ENCODE measurements at places on chromosomes 1 and 21.

- DNase-seq = no peak
Observed at GRCh38 chr1:201899683-201900429, 11.2 kb downstream of the SHISA4 start.

GRCh38 chr1:68223687-68224086, 8.6 kb downstream of the WLS start:
- DNase-seq = no peak

DNA sequence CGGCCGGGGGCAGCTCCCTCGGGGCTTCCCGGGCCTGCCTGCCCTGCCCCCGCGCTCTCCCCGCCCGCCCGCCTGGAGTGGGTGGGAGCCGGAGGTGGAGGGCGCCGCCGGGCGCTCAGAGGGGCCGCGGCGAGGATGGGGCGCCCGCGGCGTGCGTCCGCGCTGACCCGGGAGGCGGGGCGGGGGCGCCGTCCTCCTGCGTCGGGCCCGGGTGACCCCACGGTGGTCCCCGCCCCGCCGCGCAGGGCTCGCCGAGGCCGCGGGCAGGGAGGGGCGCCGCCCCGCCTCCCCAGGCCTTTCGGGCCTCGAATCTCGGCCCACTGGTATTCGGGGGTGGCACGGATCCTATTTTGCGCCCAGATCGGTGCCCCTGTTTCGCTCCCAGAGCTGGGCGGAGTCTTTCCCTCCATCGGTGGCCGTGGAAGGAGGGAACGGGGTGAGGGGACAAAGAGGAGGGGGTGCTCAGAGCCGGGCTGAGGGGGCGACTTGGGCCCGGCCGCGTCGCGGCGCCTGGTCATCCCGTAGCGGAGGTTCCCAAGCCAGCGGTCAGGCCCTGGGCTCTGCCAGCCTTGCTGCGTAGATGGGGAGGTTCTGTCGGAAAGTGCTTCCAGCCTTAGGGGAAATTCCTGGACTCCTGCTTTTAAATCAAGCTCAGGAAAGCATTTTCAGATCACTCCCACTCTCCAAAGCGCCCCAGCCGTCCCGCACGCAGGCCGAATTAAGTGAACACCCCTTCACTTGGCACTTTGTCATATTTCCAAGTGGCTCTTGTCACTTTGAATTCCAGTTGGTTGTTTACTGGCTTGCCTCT, 545 bp downstream of the PATJ start:
- no peak for DNase-seq

DNA sequence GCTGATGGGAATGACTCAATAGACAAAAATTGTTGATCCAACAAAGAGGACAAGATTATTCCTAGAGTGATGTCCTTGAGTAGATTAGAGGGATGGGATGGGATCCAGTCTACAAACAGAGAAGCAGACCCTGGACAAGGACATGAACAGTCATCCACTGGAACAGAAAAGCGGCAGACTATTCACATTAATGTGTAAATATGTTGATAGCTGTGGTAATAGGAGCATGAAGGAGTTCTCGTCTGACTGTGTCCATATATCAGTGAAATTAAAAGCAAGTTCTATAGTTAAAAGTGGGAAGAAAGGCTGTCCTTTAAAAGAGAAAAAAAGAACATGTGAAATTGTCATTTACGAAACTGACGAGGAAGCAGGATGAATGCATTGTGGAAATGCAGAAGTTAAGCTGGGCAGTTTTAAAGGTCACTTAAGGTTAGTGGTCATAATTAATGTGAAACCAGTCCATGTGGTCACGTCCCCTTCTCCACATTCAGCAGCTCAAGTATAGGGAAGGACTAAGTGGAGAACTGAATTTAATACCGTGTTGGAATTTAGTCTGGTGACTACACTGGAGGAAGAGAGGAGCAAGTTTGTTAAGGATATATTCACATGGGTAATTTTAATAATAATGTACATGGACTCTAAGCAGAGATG, 62.1 kb downstream of the PIK3R3 start:
- peak; percentile 2 for DNase-seq

DNA sequence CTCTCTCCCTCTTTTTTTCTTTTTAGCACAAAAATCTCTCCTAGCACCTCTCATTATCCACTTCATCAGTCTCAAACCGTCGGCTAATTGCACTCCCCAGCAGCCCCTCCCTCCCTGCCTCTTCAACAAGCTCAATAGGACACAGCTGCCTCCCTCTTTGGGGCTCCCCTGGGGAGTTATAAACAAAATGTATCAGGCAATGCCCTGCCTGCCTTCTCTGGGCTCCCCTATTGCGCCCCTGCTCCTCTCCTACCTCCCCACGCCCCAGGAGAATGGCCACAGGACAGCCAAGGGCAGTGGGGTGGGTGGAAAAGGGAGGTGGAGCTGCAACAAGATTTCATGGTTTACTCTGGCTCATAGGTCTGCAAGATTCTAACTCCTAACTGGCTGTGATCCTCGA, 147.1 kb upstream of the GRIK3 start:
- DNase-seq = no peak

DNA sequence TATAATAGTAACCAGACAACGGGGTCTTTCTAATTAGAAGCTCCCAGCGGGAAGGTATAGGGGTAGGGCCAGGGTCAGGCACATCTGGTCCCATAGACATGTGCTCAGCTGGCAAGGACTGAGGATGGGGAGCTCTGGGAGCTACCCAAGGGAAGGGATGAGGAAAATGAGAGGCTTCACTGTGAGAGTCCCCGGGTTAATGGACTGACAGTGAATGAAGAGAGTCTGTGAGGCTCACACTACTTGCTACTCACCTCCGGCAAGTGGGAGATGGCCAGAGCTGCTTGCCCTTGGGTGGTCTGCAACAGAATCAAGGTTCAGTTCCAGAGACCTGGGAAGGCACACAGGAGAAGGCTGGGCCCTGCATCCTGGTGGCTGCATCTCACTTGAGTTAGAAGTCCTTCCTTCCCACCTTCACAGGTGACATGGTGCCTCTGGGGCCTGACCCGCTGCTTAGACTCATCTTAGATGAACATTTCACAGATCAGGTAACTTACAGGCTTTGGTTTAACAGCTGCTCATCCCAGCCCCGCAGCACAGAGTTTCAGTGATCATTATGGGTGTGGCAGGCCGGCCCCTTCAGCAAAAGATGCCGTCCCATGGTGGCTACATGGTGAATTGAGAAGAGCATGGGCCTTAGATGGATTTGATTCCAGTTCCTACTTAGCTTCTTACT, 31.7 kb downstream of the EIF2D start:
- no peak for DNase-seq

DNA sequence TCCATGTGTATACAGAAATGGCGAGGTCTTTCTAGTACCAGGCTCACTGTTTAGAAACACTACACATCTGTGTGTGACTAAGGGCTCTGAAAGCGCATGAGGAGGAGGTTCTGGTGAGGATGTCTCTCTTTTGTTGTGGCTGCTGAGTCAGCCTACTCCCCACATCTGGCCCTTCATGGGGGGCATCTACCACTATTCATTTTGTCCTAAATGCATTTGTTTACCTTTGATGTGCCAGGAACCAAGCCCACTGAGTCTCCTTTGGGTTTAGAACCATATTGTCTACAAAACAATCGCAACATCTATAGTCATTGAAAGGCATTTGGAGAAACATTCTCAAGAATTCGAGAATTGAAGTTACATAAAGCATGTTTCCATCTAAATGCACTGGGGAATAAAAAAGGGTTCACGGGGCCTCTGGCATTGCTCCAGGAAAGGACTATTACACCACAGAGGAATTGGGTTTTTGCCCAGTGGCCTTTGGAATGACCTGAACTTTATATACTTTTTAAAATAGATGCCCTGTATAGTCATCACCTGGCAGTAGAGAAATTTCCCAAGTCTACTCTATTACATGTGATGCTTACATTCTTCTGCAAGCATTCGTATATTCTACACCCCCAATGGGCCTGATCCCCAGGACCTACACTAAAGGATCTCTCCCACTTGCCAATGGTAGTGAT, 35.1 kb upstream of the ADORA3 start:
- no peak for DNase-seq

- DNase-seq = no peak
Observed at GRCh38 chr1:84259989-84260388, 41.5 kb upstream of the SAMD13 start.

- DNase-seq = no peak
Observed at GRCh38 chr1:17680308-17680707, 74.8 kb upstream of the ACTL8 start.

GRCh38 chr1:110233861-110234260, 23.7 kb downstream of the KCNC4 start:
- no peak for DNase-seq

DNA sequence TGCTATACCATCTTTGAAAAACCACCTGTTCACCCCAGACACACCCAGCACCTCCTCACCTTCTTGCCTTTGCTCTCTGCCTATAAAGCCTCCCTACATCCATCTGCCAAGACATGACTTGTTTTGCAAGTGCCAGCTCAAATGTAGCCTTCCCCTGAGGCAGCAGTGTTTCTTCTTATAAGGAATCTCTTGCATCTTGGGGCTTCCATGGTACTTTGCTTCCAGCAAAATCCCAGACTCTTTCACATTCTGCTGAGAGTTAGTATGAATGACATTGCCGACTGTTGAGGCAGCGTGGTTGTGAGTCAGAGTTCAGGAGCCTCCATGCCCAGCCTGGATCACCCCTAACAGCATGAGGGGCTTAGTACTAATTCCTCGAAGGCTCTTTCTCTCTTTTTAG, 217.4 kb upstream of the RUNX1 start:
- no peak for DNase-seq

DNA sequence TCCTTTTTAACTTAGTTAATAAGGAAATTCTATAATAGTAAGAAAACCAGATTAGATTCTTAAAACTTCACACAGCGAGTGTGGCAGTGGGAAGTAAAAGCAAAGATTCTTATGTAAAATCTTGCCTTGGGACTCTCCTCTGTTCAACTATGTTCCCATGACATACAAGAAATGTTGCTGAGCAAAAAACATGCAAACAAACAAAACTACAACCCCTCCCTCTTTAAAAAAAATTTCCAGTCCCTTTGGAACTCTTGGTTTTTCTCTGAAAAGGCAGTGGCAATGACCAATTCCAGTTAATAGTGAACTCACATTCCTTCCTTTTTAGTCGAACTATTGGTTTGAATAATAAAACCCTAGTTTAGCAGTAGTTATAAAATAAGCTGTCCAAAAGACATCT, 453.1 kb upstream of the ZRANB2 start:
- no peak for DNase-seq

DNA sequence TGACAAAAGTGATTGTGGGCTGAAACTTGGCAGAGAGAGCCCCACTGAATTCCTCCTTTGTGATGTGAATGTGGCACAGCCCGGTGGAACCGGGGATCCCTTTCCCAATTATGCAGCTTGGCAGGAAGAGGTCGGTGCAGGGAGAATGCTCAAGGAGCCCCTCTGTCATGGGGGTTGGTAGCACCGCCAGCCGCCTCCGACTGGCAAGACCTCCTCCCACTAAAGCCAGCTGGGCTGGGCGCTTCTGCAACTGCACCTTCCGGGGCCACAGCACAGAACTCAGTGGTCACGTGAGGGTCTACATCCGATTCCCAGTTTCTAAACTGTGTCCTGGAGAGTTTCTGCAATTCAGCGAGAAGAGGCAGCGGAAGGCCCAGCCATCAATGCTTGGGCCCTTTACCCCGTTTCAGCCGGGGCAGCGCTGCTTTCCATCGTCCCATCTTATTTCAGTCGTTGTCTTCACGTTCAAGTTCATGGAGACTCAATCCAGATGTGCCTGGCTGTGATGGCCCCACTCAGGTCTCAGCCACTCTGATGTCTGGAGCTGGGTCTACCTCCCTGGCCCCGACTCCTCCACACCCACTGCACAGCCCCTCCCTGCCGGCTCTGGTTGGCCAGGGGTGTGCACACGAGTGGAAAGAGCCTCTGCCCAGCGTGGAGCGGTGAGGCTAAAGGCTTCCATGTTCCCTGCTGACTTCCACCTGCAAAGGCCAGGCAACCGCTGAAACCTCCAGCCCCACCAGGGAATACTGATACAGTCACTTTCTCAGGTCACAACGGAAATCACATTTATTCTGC, 39.8 kb upstream of the FHAD1 start:
- DNase-seq = no peak

DNA sequence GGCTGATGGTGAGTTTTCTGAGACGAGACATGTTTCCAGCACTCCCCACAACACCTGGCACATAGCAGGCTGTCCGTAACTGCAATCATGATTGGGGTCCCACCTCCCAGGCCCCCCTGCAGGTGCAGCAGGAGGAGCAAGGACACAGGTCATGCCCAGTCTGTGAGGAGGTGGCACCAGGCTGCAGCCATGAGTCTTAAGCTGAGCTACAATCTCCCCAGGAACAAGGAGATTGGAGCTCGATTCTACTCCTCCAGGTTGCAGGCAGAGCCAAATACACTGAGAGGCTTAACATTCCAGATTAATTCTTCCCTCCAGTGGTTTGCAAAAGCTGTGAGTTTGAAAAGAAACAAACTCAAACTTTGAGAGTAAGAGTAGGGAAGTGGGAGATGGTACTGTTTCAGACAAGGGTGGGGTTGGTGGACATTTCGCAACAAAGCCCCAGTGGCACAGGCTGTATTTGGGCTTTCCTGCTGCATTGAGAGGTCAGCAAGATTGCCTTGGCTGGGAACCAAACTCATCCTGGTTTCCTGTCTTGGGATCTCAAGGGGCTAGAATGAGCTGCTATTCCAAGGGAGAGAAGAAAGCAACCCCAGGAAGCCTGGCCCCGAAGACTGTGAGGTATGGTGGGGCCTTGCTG, 64.8 kb upstream of the GALNT2 start:
- DNase-seq = no peak

DNA sequence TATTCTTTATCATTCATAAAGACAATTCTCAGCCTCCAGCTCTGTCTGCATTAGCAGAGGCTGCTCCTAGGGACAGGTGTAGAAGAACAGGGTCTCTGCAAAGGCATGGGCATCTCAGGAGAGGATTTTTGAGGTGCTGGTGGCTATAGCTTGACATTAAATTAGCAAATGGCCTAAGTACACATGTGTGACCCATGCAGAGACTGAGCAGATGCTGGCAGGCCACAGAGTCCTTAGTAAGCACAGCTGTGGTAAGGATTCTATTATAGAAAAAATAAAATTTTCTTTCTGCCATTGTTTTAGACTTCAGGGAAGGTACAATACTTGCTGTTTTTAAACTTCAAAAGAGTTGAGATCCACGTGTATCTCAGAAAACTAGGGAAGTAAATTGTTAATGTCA, 177.5 kb upstream of the DUSP10 start:
- no peak for DNase-seq

DNA sequence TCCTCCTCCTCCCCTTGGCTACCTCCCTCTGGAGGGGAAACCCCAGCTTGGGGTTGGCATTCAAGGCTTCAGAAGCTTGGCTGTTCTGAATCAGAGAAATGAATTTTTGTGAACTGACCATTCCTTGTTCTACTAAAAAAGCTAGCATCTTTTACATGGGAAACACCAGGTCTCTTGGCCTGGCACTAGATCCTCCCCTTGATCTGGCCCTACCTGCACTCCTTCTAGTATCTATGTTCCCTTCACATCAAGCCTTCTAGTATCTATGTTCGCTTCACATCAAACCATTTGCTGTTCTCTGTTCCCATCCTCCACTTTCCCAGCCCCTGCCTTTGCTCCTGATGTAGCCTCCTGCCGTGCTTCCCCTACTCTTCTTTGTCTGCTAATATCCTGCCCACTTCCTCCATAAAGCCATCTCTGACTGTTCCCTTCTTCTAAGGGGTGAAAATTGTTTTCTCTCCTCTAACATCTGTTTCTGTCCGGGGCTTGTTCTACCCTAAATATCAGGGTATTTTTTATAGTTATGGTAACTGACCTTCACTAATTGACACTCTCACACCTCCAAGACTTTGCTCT, 25.8 kb downstream of the FAM151A start:
- DNase-seq = no peak

- no peak for DNase-seq
Observed at GRCh38 chr1:230230948-230231773, 164.1 kb downstream of the GALNT2 start.
